ENCODE measurements at places on chromosomes 1 and 21.

DNA sequence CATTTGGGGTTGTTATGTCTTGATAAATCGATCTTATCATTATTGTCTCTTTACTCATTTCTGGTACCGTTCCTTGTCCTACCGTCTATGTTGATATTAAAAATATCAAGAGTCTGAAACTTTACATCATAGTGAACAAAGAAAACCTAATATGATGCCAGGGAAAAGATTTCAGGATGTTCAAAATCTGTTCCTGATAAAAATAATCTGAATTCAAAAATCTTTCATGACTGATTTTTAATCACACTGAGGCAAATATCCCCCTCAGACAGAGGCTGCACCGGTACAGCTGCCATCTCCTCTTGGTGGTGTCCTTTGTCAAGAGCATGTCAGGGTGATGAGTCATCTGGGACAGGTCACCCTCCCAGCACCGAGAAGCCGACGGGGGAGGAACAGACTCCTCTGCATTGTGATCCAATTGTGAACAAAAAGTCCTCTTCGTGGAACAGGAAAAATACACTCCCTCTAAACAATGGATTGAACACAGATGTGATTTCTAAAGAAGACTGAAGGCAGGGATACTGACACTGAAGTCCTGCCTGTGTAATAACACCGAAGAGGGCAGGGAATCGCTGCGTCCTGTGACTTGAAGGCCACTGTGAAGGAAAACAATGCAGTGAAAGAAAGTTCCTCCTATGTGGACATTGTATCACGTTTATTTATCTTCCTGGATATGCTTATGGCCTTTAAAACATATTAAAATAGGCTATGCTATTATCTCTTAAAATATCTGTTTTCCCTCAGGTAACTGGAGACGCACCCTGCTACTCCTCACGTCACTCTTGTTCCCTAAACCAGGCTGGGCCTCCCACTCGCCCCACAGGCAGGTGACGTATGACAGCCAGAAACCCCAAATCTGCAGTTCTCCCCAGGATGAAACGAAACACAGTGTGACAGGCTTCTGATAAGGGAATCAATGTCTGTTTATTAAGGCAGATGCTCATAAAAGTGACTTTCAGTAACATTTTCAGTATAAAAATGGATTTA, 4.3 kb upstream of the SPATC1L start:
- DNase-seq, result peak; percentile 13

DNA sequence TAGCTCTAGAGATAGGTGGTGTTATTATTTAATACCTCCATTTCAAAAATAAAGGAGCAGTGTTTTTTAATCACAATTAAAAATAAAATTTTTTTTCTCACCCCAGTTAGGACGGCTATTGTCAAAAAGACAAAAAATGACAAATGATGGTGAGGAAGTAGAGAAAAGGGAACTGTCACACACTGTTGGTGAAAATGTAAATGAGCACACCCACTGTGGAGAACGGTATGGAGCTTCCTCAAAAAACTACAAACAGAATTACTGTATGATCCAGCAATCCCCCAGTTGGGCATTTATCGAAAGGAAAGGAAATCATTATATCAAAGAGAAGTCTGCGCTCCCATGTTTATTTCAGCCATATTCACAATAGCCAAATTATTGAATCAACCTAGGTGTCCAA, 148.7 kb upstream of the NR5A2 start:
- DNase-seq, result no peak

- no peak for DNase-seq
Observed at GRCh38 chr1:212684076-212684475, 15.6 kb downstream of the BATF3 start.

GRCh38 chr21:32144851-32145250, 134.0 kb downstream of the MIS18A start:
- DNase-seq, result no peak

GRCh38 chr1:195141294-195141693, 1466.9 kb downstream of the KCNT2 start:
- no peak for DNase-seq

DNA sequence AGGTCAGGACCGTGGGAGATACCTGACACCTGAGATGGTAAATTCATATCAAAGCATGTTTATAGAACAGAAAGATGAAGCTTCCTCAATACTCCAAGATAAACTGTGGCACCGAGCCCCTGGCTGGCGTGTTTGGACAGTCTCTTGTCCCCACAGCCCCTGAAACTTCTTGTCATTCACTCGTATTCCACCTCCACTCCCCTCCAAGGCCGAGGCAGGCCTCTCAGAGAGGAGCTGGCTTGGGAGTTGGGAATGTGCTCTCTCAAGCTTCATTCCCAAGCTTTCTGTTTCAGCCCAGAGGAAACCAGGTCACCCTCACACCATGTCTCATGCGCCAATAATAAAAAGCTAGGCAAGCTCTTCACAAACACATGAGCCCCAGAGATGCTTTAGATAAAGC, 86.1 kb downstream of the NPHP4 start:
- DNase-seq, result no peak

DNA sequence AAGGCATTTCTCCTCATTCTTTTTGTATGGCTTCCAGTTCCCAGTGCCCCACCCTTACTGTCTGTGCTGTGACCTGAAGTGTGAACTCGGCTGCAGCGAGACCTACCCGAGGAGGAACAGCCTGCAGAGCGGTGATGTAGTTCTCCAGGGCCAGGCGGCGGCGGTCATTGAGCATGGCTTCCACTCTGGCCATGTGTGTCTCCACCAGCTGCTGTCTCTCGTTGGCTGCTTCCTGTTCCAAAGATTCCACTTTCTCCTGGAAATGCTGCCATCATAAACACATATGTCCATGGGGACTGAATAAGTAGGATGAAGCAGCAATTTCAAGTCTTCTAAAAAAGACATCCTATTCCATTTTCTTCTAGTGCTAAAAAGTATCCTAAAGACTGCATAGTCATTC, 195.6 kb downstream of the APP start:
- DNase-seq, result no peak

- DNase-seq, result no peak
Observed at GRCh38 chr1:116772648-116773045, 18.4 kb downstream of the CD2 start.

- DNase-seq, result no peak
Observed at GRCh38 chr1:219566951-219567947, 45.7 kb downstream of the ZC3H11B start.

DNA sequence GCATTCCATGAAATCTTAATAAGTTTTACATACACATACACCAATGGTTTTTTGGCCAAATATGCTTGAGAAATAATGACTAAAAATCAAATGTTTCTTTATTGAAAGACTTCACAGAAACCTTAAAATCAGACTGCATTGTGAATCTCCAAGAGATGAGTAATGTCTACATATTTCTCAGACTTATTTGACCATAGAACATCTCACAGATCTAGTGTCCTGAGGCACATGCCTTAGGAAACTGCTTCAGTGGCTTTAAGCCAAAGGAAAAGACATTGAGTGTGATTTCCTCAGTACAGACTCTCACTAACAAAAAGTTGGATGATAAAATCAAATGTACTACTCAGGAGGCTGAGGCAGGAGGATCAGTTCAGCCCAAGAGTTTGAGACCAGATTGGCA, 6.2 kb upstream of the C1orf105 start:
- no peak for DNase-seq

DNA sequence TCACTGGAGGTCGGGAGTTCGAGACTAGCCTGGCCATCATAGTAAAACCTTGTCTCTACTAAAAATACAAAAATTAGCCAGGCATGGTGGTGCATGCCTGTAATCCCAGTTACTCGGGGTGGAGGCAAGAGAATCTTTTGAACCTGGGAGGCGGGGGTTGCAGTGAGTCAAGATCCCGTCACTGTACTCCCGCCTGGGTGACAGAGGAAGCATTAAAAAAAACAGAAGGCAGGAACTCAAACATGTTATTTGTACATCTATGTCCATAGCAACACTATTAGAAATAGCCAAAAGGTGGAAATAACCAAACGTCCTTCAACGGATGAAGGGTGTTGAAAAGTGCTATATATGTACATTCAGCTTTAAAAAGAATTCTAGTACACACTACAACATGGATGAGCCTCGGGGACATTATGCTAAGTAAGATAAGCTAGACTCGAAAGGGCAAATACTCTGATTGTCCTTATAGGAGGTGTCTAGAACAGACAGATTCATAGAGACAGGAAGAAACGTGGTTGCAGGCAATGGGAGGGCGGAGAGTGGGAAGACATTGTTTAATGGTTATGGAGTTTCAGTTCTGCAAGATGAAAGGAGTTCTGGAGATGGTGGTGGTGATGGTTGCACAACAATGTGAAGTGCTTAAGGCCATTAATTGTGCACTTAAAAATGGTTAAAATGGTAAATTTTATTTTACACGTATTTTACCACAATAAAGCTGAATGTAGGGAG, 19.2 kb downstream of the NLRP3 start:
- no peak for DNase-seq

DNA sequence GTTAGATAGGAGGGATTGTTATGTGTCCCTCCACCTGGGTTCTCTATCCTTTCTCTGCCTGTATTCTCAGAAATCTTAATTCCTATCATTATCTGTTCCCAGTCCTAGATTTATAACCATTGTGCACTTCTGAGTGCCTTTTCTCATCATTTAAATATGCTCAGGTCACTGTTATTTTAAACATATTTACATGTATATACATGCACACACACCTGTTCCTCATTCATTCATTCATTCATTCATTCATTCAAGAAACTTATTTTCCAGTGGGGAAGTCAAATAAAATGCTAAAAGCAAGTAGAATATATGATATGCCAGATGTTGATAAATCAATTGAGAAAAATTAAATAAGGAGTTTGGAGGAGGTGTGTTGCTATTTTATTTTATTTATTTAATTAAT, 110.3 kb downstream of the NEK7 start:
- no peak for DNase-seq

DNA sequence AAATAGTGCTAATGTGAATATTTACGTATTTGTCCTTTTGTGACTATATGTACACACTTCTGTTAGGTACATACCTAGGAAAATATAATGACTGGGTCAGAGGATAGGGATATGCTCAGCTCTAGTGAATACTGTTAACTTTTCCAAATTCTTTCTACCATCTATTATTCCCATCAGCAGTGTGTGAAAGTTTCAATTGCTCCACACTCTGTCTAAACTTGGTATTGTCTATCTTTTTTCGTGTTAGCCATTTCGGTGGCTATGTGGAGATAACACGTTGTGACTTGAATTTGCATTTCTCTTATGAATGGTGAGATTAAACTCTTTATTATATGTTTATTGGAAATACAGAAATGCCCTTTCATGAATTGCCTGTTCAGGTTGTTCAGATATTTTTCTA, 22.7 kb upstream of the LELP1 start:
- no peak for DNase-seq

DNA sequence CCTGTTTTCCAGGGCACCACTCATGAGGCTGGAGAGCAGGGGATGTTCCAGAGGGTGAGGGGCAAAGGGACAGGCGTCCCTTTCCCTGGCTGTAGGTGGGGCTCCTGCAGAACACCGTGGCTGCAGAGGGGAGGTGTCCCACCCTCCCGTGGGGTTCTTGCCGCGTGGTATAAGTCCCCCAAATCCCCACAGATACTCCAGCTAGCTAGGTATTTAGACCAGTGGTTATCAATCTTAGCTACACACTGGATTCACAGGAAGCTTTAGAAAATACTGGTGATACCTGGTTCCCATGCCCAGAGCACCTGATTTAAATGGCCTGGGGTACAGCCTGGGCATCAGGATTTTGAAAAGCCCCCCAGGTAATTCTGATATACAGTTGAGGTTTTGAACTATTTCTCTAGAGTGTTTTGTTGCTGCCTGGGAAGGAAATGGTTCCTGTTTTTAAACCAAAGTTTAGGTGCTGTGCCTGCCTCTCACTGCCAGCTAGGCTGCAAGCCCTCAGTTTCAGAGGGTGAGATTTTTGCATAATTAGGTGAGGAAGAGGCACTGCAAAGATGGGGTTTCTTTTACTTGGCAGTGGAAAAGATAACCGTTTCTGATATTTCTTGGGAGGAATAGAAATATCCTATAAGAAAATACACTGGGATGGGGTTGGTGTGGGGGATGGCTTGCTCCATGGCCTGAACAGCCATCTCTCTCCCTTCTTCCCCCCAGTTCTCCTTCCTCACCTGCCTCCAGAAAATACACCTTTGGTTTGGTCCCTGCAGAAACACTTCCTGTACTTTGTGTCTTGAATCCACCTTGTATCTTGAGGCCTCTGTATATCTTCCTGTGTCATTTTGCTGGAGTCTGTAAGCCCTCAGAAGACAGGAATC, 51.7 kb downstream of the RASSF5 start:
- no peak for DNase-seq

DNA sequence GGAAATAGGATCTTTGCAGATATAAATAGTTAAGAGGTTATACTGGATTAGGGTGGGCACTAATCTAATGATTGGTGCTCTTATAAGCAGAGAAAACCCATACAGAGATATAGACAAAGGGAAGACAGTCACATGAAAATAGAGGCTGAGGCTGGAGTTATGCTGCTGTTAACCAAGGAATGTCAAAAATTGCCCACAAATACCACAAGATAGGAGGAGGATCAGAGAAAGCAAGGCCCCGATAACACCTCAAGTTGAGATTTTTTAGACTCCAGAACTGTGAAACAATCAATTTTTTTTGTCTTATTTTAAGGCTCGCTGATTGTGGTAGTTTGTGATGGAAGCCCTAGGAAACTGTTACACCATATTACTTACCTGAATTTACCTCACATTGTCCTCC, 513.2 kb downstream of the COL11A1 start:
- no peak for DNase-seq

- DNase-seq, result no peak
Observed at GRCh38 chr1:40977716-40978115, 1.8 kb upstream of the CTPS1 start.

DNA sequence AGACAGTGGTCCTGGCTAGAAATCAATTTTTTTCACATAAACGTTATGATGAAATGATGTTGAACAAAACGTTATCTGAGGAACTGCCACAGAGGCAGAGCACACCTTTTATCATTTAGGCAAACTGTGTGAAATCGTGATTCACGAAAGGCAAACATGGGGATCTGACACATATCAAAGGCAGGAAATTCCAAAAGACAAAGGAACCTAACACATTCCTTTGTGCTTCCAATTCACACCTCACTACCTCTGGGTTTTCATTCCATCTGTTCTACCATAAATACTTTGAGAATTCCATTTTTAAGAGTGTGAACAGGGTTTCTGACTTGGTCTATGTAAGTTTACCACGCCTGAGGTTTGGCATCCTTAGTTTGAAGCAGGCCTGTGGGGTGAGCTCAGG, 119.5 kb upstream of the KRTAP19-8 start:
- DNase-seq, result no peak

GRCh38 chr21:44783020-44783696, 18.5 kb downstream of the UBE2G2 start:
- DNase-seq, result no peak

GRCh38 chr1:95040032-95040525, 32.7 kb downstream of the ALG14 start:
- no peak for DNase-seq
